ENCODE measurements at places on chromosomes 6 and 20.

DNA sequence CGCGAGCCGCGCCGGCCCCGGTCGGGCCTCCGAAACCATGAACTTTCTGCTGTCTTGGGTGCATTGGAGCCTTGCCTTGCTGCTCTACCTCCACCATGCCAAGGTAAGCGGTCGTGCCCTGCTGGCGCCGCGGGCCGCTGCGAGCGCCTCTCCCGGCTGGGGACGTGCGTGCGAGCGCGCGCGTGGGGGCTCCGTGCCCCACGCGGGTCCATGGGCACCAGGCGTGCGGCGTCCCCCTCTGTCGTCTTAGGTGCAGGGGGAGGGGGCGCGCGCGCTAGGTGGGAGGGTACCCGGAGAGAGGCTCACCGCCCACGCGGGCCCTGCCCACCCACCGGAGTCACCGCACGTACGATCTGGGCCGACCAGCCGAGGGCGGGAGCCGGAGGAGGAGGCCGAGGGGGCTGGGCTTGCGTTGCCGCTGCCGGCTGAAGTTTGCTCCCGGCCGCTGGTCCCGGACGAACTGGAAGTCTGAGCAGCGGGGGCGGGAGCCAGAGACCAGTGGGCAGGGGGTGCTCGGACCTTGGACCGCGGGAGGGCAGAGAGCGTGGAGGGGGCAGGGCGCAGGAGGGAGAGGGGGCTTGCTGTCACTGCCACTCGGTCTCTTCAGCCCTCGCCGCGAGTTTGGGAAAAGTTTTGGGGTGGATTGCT, 1.3 kb downstream of the VEGFA start:
- DNase-seq, result peak; percentile 77

GRCh38 chr6:160963651-160964050, 27.9 kb upstream of the MAP3K4 start:
- DNase-seq, result no peak

- no peak for DNase-seq
Observed at GRCh38 chr6:132399376-132400074, 1.8 kb downstream of the MOXD1 start.

DNA sequence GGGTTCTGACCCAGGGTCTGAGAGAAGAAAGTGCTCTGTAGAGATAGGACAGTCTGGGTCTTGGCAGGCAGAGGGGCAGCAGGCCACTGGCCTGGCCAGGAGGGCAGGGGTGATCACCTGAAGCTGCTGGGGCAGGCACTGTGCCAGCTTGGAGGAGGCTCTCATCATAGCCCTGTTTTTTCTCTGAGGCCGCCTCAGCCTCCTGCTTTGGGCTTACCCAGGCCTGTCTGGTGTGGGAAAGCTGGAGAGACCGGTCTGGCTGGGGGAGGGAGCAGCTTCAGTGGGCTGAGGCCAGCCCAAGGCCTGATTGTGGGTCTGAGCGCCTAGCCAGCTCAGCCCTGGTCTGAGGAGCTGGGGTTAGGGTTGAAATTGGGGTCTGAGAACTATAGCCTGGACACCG, 3.9 kb downstream of the LPIN3 start:
- DNase-seq, result no peak

DNA sequence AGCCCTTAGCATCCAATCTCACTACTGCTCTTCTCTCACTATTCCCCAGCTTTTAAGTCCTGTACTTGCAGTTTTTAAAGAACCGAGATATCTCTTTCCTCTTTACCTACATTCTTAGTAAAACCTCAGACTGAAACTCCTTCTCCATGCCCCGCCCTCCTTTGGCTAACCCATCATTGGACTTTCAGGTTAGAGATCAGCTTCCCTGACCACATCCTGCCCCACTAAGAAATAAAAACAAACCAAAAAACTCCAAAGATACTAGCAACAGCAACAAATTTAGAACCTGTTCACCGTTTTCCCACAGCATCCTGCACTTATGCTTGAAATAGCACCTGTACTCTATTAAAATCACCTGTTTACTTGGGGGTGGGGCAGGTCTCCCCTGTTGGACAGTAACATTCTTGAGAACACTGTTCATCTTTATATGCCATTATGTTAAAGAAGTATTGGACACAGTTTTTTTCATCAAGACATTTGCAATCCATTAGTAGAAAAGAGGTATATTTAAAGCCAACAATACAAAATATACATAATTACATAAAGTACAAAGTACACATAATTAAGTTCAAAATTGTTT, 16.3 kb upstream of the SMAP1 start:
- no peak for DNase-seq

- peak; percentile 53 for DNase-seq
Observed at GRCh38 chr6:32108094-32108627, 977 bp downstream of the TNXB start.

DNA sequence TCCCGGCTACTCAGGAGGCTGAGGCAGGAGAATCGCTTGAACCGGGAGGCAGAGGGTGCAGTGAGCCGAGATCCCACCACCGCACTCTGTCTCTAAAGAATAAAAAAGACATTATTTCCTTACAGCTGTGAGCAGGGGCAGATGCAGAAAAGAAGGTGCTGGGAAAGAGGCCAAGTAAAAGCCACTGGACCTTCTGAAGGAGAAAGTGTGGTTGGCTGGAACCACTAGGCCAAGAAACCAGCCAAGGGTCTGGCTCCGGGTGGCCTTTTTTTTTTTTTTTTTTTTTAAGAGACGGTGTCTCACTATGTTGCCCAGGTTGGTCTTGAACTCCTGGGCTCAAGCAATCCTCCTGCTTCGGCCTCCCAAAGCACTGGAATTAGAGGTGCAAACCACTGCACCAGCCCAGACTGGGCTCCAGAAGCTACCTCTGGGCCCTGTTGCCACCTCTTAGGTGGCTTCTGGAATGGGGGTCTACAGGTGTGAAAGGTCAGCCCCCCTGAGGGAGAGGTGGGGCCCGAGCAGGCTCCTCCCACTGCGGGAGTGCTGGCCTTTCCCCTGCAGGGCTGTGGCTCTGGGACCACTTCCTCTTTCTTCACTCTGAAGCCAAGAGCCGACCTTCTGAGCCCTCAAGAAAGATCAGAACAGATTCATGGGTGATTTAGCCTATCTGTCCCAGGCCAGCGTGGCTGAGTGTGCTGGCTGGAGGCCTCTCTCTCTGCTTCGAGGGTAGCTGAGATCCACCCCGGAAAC, at the start of gene FGD2:
FGD2 (plus strand) TSS at position 595 of the 750 bp plus-strand sequence. CDS start 163 bp downstream, outside the sequence.
- DNase-seq, result no peak

GRCh38 chr6:43708860-43709653, 21.5 kb upstream of the MRPS18A start:
- peak; percentile 37 for DNase-seq

- peak; percentile 81 for DNase-seq
Observed at GRCh38 chr6:18053555-18054445, 66.4 kb upstream of the KIF13A start.

- peak; percentile 7 for DNase-seq
Observed at GRCh38 chr6:79614326-79615305, 16.5 kb upstream of the SH3BGRL2 start.

- DNase-seq, result no peak
Observed at GRCh38 chr6:91634791-91635190, 1047.9 kb upstream of the MAP3K7 start.

- no peak for DNase-seq
Observed at GRCh38 chr6:37602346-37602745, 95.3 kb downstream of the MDGA1 start.

GRCh38 chr6:137646484-137646883, 152.3 kb upstream of the OLIG3 start:
- DNase-seq, result no peak

- no peak for DNase-seq
Observed at GRCh38 chr6:135703621-135704020, 147.9 kb upstream of the PDE7B start.

DNA sequence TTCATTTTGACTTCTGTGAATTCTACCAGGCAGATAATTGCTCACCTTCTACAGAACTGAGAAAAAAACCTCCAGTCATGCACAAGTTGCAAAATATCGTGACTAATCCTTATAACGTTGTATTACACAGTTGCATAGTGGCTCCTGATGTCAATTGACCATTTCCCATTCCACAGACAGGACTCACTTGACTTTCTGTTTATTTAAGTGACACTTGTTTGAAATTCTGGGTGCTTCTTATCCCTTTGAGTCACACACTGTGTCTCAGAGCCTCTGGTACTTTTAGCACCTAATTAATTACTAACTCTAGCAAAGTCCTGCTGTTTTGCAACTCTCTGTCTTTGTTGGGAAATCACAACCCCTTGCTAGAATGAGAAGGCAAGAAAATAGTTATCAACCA, 16.2 kb upstream of the RSPO3 start:
- DNase-seq, result no peak

DNA sequence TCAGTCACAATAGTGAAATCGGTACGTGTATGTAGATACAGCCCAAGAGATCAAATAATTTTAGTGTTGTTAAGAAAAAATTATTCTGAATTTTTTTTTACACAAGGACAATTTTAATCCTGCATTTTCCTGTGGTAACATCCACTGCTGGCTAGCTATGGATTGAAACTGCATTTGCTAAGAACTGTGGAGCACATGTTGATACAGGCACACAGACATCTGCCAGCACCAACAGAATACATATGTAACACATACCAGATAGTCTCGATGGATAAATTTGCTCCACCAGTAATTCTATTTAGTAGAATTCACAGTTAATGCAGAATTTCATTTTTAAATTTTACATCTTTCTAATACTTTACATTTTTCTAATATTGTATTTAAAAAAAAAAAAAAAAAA, 2.2 kb downstream of the ASIP start:
- DNase-seq, result no peak

DNA sequence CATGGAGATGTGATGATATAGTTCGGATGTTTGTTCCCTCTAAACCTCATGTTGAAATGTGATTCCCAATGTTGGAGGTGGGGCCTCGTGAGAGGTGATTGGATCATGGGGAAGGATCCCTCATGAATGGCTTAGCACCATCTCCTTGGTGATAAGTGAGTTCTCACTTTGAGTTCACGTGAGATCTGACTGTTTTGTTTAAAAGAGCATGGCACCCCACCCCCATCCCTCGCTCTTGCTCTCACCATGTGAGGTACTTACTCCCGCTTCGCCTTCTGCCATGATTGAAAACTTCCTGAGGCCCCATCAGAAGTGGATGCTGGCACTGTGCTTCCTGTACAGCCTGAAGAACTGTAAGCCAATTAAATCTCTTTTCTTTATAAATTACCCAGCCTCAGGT, 10.9 kb downstream of the SLC32A1 start:
- DNase-seq, result no peak

- no peak for DNase-seq
Observed at GRCh38 chr6:1485678-1486077, 96.3 kb downstream of the FOXF2 start.

DNA sequence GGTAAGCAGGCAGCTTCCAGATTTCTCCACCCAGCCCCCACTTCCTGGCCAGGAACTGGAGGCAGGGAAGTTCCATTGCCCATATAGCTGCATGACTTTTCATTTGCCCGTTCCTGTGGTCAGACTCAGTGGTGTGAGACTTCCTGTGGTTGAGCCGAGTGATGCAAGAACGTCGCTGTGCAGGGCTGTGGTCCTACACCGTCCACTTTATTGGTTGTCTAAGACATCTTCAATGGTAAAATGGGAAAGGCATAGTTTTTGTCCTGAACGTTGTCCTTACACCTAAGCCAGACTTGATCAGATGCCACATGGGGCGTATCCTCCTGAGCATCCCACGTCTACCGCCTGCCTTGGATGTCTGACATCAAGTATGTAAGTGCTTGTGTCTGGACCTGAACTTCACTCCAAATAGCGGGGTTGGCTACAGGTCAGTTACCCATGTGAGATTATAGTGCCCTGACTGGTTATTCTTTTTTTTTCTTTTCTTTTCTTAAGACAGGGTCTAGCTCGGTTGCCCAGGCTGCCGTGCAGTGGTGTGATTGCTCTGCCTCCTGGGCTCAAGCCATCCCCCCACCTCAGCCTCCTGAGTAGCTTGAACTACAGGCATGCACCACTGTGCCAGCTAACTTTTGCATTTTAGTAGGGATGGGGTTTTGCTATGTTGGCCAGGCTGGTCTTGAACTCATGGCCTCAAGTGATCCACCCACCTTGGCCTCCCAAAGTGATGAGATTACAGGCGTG, 25.9 kb upstream of the GTSF1L start:
- no peak for DNase-seq

DNA sequence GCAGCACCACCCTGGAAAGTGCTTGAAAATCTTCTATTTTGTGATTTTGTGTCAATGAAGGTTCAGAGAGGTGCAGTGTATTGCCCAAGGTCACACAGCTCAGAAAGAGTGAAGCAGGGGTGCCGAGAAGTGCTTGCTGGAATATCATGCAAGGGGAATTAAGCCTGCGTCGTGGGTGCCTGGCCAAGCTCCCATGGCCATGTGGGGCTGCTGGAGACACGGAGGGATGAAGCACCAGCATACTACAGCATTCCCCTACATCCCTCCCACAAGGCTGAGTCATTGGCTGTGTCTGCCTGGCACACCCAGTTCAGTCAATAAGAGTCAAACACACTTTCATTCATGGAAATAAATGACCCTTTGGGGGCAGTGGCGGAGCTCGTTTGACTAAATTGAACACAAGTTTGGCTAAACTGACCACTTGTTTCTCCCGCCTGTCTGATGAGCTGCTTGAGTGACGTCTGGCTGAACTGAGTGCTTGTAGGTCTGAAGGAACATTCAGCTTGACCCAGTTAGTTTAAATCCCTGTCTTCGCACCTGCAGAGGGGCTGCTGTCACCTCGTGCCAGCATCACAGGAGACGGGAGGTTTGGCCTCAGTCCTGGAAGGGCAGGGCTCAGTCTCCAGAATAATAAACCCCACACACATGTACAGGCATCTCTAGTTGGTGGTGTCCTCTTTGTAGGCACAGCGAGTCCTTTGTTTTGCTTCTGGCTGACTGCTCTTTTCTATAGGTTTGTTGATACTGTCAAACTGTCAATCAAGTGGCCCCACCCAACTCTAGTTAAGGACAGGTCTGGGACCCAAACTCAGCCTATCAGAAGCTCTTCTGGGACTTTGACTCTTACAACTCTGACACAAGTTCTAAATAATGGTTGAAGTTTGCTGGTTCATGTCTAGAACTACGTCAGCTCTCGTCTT, 8.4 kb upstream of the TGM2 start:
- DNase-seq, result no peak

DNA sequence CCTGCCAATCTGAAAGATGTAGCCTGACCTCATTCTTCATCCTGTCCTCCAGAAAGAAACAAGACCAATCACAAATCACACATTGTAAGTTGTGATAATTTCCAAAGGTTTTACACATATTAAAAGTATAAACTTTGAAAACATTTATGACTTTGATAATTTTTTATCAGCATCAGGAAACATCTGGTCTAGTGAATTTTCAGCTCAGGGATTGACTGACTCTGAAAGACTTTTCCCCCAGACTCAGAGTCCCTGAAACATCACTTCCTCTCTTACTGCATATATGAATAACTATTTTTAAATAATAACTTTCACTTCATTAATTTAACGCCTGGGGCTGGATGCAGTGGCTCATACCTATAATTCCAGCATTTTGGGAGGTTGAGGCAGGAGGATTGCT, 48.5 kb upstream of the SSTR4 start:
- no peak for DNase-seq

GRCh38 chr20:33097001-33097400, 17.6 kb downstream of the BPIFB4 start:
- DNase-seq, result no peak

DNA sequence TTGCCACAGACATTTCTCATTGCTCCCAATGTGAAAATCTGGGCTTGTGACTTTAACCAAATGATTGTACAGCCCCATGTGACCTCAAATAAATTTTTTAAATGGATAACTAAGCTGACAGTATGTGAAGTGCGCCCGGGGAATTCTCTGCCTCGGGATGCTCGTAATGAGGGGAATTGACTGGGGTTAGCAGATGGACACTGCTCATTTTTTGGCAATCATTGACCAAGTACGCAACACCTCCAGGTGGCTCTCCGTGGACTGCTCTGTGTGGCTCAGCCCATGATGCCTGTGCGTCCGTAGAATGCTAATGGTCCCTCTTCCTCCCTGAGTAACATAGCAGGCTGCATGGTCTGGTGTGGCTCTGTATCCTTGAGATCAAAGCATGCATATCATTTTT, 42.4 kb downstream of the FARS2 start:
- DNase-seq, result no peak
